NCI-H446 (cell line): ENCODE measurements at places on chromosomes 13 and 19.
A peak's percentile ranks its signal among the peaks of the same experiment; 100 is the strongest.

GRCh38 chr19:10884274-10884673, 12.9 kb downstream of the CARM1 start:
- DNase-seq, result no peak

DNA sequence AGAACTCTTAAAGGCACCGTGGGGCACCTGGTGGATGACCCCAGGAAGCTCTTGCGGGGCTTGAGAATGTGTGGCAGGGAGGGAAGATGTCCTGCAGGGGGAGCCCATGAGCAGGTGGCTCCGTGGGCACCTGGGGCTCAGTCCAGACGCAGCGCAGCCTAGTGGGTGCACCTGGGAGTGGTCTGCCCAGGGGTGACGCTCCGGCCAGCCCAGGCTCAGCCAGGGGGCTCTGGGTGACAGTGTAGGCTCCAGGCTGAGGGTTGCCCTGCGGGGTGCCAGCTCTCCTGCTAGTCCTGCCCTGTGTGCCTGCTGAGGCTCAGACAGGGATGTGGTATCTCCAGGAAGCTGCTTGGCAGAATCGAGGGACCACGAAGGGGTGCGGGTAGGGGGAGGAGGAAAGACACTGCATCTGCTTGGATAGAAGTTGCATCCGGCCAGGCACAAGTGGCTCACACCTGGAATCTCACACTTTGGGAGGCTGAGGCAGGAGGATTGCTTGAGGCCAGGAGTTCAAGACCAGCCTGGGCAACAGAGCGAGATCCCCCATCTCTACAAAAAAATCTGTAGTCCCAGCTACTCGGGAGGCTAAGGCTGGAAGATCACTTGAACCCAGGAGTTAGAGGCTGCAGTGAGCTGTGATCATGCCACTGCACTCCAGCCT, 15.0 kb upstream of the PGLS start:
- DNase-seq, result peak; percentile 58

GRCh38 chr19:36047835-36048234, 6.2 kb downstream of the THAP8 start:
- no peak for DNase-seq

DNA sequence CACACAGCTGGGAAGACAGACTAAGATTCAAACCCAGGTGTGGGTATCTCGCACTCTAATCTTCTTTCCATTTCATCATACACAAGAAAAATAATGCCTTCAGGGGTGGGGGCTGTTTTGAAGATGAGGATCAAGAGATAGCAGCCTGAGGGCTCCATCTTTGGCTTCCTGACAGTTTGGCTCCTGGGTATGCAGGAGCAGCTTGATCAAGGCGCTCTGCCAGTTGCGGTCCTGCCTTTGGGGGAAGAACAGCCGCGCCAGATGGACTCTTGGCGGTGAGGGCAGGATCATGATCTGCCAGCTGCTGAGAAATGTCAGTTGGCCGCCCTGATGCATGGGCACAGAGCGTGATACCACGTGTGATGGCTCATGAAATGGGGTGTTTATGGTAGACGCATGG, 119.1 kb downstream of the IER2 start:
- no peak for DNase-seq

DNA sequence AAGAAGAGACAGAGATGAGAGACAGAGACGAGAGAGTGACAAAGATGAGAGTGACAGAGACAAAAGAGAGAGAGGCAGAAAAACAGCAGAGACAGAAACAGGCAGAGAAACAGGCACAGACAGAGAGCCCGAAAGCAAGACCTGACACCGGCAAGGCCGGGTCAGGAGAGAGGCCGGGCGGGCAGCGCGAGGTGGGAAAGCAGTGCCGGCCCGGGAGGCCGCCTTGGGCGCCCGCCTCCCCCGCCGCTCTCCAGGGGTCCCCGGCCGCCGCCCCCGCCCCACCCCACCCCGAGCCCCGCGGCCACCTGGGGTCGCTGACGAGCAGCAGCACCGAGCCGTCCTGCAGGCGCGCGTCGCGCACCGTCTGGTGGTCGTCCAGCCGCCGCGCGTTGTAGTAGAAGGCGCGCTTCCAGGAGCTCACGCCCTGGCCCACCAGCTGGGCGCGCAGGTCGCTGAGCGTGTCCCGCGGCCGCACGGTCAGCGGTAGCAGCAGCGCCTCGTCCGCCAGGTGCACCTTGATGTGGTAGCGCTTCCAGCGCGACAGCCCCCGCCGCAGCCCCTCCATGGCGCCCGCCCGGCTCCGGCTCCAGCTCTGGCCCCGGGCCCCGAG, at the start of gene TINCR:
Gene TINCR (minus strand): TSS at position 594 of the 610 bp plus-strand sequence.
- DNase-seq, result no peak

- no peak for DNase-seq
Observed at GRCh38 chr13:114136576-114136975, 4.2 kb upstream of the RASA3 start.

GRCh38 chr19:566403-566802, 6.0 kb upstream of the BSG start:
- DNase-seq, result no peak

DNA sequence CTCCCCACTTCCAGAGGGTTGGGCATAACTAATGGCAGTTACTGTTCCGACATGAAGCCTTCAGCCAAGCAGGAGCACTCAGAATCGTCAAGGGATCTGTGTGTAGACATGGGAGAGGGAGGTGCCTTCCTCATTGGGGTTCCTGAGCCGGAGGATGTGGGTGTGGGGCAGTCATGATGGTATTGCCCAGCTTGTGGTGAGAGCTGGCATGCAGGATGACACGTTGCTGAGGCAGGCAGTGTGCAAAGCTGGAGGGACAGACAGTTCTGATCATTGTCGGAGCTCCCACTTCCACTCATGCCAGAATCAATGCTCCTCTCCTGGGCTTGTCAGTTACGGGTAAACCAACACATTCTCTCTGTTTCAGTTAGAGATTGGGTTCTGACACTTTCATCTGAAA, 83.9 kb upstream of the TSC22D1 start:
- no peak for DNase-seq

DNA sequence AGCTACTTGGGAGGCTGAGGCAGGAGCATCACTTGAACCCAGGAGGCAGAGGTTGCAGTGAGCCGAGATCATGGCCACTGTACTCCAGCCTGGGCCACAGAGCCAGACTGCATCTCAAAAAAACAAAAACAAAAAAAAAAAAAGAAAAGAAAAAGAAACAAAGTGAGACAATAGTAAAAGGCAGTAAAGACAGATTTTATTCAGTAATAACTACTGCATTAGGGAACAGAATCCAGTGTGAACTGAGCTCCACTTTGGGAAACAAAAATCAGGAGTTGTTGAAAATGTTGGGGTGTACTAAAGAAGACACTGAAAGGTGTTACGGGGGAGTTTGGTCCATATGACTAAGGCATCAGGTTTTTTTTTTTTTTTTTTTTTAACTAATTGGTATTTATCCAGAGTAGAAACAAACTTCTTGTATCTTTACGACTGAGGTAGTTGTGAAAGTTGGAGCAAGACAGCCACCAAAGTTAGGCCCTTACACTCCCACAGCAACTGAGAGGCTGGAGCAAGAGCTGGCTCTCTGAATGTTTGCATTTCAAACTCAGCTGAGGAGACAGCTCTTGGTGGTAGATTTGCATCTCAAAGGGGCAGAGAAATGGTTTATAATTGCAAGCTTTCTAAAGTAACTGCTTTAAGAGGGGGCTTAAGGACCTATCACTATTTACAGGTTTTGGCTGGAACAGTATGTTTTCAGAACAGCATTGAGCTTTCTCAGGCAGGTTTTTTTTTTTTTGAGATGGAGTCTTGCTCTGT, 24.2 kb downstream of the ZNF607 start:
- DNase-seq, result no peak

GRCh38 chr13:109158383-109158782, 529.0 kb downstream of the MYO16 start:
- no peak for DNase-seq

- no peak for DNase-seq
Observed at GRCh38 chr13:70394031-70394548, 285.8 kb upstream of the KLHL1 start.

- DNase-seq, result peak; percentile 65
Observed at GRCh38 chr19:1453525-1454364, 3.8 kb downstream of the APC2 start.

GRCh38 chr19:11673608-11674041, 65.1 kb downstream of the ZNF823 start:
- no peak for DNase-seq
